ENCODE measurements at places on chromosomes 16 and 17. TPM values are rescaled to one million over a fixed set of nuclear protein-coding genes. Genes with fewer than 3 reads are reported as not detected.
A peak's percentile ranks its signal among the peaks of the same experiment; 100 is the strongest.

The PDIA2 gene
- total RNA-seq: not detected

The TM4SF5 gene
- not detected for total RNA-seq

The STXBP4 gene
- total RNA-seq: 4.8 TPM

The C1QTNF1 gene
- 0.13 TPM for total RNA-seq

The PTX4 gene
- not detected for total RNA-seq

The KLHL10 gene
- total RNA-seq: not detected

The PSKH1 gene
- total RNA-seq: 8.4 TPM

The CDC42EP4 gene
- total RNA-seq: 0.72 TPM

The CRYBA1 gene
- not detected for total RNA-seq

The PYDC1 gene
- total RNA-seq: not detected

The GALNS gene
- 24.5 TPM for total RNA-seq

The ZFP3 gene
- total RNA-seq: 1.9 TPM

The SECTM1 gene
- total RNA-seq: 0.45 TPM

GRCh38 chr17:68592682-68593641 is 8.2 kb downstream of the FAM20A start:
- no peak for DNase-seq

GRCh38 chr16:79795556-79795955 is 195.0 kb upstream of the MAF start:
- no peak for DNase-seq

DNA sequence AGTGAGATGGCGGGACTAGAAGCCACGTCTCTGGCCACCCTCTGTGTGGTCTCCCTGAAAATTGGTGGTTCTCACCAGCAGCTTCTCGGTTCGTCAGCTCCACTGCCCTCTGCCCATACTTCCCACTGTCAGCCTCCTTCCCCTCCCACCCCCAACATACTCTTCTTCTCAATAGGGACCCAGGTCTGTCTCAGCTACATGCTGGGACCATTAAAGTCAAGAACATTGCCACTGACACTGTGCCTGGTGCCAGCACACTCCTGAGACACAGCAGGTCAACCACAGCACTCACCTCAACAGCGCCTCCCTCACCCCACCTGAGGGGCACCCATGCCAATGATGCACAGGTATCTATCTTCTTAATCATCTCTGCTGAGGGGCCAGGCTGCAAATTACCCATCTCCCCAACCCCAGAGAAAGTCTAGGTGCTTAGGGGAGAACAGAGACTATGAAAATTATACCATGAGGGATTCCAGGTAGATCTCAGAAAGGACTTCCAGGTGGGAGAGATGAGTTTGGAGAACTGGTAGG is 1.3 kb downstream of the PLXDC1 start:
- DNase-seq: no peak

- no peak for DNase-seq
Measured at GRCh38 chr16:79392081-79392480, 208.5 kb downstream of the MAF start.

GRCh38 chr16:58264961-58265479 is 29.8 kb downstream of the PRSS54 start:
- peak; percentile 28 for DNase-seq

DNA sequence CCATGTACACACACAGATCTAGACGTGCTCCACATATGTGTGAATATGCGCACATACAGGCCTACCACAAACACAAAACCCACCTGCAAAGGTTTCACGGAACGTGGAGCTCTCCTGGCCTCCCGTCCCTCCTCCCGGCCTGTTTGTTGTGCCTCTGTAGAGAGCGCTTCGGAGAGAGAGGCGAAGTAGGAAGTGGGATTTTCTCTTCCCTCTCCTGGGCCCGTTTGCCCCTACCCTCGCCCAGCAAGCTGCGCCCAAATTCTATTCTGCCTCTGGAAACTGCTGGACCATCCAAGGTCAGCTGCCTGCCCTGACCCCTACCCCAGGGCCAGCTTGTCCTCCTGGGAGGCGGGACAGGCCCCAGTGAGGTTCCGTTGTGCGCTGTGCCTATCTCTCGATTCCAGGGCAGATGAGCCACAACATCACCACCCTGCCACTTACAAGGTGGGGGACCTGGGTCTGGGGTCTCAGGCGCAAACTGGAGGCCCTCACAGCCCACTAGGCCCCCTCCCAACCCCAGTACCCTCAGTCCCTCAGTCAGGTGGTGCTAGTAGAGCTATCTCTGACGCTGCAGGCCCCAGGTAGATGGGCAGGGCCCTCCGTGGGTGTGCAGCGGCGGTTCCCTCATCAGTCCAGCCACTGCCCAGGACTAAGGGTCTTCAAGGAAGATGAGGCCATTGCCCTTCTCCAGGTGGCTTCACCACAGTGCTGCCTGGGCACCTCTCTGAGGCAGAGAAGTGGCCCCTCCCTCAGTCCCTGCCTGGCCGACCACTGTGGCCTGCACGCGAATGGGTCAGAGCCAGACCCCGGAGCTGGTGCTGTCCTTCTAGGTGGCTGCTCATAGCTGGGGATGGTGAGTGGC is 54.2 kb downstream of the BEAN1 start:
- no peak for DNase-seq

DNA sequence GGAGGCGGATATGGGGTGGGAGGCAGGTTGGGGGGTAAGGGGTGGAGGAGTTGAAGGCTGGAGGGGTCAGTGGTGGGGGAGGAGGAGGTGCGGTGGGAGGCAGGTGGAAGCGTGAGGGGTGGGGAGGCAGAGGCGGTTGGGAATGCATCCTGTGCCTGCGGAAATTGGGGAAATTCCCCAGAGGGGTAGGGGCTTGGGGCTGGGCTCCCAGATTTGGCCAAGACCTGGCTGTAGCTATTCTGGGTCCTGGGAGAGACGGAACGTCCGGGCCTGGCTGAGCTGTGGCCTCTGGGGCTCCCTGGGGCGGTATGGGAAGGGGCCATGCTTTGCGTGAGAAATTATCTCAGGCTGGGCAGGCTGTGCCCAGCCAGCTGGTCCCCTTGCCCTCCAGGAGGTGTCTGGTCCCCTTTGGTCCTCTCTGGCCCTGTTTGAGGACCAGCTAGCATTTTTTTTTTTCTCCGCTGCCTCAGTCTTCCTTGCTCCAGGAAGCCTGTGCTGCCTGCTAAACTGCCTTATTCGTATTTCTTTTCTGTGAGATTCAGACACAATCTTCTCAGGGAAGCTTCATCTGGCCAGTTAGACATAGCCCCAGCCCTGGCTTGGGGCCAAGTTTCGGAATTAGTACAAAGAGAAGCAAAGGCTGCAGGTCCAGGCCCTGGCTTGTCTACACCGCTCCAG is 7.3 kb upstream of the TRPV2 start:
- DNase-seq: peak; percentile 51

- DNase-seq: no peak
Measured at GRCh38 chr16:31110106-31111034, 2.2 kb downstream of the BCKDK start.

DNA sequence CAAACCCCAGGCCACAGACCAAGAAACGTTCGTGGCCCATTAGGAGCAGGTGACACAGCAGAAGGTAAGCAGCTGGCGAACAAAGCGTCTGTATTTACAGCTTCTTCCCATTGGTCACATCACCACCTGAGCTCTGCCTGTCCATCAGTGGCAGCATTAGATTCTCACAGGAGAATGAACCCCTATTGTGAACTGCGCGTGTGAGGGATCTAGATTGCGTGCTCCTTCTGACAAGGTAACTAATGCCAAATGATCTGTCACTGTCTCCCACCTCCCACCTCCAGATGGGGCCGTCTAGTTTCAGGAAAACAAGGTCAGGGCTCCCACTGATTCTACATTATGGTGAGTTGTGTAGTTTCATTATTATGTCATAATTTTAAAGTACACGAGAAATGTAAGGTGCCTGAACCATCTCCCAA is 186.3 kb downstream of the CPPED1 start:
- peak; percentile 52 for DNase-seq

GRCh38 chr17:63185420-63185819 is 219.4 kb downstream of the TANC2 start:
- no peak for DNase-seq

DNA sequence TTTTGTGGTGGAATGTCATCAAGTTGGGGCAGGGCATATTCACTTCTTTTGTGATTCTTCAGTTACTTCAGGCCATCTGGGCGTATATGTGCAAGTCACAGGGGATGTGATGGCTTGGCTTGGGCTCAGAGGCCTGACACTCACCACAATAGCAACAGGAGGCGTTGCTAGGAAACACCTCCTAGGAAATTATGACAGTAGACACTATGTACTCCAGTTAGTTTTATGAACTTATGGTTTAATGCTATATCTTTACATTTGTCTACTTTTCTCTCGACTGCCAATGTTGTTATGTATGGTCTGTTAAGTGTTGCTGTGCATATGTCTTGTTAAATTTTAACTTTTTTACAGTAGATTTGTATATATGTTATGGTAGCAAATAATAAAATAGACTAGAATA is 788.7 kb upstream of the GOT2 start:
- DNase-seq: no peak

GRCh38 chr16:55154956-55155355 is 169.0 kb upstream of the IRX6 start:
- DNase-seq: no peak

GRCh38 chr17:77822302-77823030 is 136.0 kb upstream of the TNRC6C start:
- DNase-seq: no peak

DNA sequence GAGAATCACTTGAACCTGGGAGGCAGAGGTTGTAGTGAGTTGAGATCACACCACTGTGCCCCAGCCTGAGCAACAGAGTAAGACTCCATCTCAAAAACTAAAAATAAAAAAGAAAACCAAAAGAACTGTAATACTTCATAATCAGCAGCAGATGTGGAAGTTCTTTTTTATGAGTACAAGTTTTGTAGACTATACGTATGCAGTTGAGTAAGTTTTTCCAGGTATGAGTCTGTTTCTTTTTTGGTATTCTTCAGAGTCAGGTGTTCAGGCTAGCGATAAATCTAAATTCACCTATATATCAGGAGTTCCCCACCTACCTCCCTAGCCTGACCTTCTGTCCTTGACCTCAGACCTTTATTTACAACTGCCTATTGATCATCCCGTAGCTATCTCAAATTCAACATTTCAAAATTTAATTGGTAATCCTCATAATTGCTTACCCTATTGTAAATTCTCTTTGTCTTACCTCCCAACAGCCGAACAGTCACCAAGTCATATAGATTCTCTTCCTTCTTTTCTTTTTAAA is 10.7 kb downstream of the DCTN5 start:
- DNase-seq: no peak

DNA sequence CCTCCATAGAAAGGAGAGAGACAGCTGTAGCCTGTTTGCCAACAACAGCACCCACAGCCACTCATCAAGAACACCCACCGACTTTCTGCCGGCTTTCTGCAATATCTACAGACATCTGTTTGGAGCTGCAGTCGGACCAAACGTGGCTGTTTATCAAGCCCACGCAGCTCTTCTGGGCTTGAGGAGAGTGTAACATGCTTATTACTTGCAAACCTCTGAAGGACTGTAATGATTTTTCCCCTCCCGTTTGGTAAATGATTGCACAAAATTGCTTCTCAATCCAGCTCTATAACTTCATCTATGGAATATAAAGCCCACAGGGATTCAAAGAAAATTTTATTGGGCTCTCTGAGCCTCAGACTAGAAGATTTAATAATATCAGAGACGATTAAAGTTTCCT is 100.5 kb downstream of the VAT1L start:
- no peak for DNase-seq

DNA sequence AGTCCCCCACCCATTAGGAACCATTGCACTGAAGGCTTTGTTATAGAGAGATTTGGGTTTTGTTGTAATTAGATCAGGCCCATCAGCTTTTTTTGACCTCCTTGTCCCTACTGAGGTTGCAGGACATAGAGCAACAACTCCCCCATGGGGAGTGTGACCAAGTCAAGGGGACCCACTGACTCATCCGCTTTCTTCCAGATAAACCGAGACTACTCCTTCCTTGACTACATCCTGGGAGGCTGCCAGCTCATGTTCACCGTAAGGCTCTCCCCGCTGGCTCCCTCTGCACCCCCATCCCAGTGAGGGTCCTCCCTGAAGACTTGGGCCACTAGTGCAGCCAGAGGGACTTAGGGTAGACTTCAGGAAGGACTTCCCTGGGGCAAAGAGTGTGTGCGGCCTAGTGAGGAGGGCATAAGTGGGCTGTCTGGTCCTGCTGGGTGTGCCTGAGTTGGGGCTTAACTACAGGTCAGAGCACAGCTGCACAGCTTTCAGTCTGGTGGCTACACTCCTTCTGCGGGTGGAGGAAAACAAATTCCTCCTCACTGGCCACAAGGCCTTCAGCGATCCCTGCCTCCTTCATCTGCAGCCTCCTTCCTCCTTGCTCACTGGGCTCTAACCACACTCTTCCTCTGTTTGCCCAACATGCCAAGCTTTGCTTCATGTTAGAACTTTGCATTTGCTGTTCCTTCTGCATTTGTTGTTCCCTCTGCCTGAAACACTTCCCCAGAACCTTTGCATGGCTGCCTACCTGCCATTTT is 31.0 kb downstream of the CPNE2 start:
- DNase-seq: no peak

- DNase-seq: peak; percentile 57
Measured at GRCh38 chr16:82660075-82660645, 33.4 kb downstream of the CDH13 start.

DNA sequence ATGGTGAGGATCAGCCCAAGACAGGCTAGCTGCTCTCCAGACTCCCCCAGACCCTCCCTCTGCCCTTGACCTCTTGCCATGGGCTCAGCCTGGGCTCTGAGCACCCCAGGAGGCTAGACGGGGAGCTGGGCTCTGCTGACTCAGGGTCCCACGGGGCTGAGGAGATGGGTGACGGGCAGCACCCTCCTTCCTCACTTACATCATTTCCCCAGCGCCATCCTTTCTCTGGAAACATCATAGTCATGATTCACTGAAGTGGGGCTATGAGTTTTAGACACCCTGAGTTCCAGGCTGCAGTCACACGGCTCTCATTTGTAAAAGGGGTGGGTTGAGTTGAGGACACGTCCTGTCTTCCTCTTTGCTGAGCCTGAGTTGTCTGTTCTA is 3.0 kb upstream of the ITGAX start:
- DNase-seq: peak; percentile 70

- peak; percentile 48 for DNase-seq
Measured at GRCh38 chr17:68613739-68614298, 12.7 kb upstream of the FAM20A start.

DNA sequence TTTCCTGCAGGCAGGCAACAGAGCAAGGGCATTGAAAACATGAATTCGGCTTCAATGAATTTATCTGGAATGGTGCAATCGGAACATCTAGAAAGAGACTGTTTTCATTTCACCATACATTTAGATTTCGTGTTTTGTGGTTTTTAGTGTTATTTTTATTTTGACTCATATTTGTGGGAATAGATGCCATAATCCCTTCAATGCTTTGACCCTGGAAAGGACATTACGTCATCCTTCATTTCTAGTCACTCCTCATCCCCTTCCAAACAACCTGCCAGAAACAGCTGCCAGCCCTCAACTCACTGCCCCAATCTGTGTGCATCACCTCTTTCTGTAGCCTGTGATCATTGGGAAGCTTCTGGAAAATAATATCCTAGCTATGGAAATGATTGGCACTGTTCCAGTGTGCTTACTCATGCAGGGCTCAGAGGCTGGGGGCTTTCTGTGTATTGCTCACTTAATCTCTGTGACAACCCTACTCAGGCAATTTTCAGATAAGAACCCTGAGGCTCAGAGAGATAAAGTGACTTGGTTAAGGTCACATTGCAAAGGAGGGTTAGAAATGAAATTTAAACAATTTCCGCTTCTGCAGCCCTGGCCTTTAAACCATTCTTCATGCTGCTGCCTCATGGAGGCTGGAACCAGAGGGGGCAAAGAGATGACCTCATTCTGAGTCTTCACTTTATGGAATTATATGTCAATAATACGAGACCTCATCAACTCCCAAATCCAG is 9.5 kb upstream of the KSR1 start:
- DNase-seq: no peak

- no peak for DNase-seq
Measured at GRCh38 chr17:3529817-3530741, 27.5 kb downstream of the TRPV3 start.

- no peak for DNase-seq
Measured at GRCh38 chr16:89061590-89062380, 31.9 kb upstream of the ACSF3 start.

Measured in activated CD8-positive, alpha-beta T cell treated with anti-CD3 and anti-CD28 coated beads for 36 hours (primary cell).